Kidney (tissue), 22 donors: ENCODE measurements at places on chromosomes 16 and 17.

GRCh38 chr17:57783338-57783742 lies 38.2 kb upstream of the CCDC182 start:
- DNase-seq, result peak; percentile 89

GRCh38 chr17:1169221-1169928 lies 10.4 kb downstream of the ABR start:
- no peak for DNase-seq

DNA sequence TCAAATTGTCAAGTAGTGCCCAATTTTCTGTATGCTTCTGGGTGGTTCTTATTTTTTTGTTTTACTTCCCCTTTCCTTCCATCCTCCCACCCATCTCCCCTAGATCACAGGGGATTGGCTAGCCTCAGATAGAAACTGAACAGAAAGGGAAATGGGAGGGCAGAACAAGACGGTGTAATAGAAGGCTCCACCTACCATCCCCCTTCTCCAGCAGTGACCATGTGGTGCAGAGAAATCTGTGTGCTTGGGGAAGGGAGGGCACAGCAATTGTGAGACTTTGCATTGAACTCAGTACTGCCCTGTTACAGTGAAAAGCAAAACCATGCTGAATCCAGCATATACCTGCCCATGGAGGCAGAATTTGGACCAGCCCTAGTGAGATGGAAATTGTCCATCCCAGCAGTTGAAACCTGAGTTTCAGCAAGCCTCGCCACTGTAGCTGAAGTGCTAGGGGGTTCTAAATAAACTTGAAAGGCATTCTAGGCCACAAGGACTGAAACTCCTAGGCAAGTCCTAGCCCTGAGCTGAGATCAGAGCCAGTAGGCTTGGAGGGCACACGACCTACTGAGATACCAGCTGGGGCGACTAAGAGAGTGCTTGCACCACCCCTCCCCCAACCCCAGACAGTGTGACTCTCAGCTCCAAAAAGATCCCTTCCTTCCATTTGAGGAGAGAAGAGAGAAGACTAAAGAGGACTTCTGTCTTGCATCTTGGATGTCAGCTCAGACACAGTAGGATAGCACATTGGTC lies 5.2 kb downstream of the SLFN11 start:
- no peak for DNase-seq

- DNase-seq, result no peak
Measured at GRCh38 chr17:65092262-65092661, 35.7 kb upstream of the GNA13 start.

DNA sequence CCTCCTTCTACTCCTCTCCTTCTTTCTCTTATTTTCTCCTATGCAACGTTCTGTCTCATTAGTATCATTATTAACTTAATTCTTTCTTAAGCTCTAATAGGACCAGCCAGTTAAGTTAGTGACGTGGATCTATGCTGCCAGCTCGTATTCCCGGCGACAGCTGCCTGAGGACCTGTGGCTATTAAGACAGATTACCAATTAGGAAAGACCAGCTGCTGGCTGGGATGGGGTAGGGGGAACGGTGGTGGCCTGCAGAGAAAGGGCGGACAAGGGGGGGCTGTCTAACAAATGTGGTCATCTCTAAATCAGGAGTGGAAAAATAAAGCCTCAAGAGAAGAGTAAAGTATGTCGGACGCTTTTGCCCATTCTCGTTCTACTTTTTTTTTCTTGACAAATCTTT lies 770 bp upstream of the MYH3 start:
- DNase-seq, result no peak

GRCh38 chr16:1983544-1984346 lies at the start of gene GFER:
GFER (plus strand) TSS chr16:1984193; CDS start chr16:1984219, 26 bp downstream.
- peak; percentile 96 for DNase-seq

DNA sequence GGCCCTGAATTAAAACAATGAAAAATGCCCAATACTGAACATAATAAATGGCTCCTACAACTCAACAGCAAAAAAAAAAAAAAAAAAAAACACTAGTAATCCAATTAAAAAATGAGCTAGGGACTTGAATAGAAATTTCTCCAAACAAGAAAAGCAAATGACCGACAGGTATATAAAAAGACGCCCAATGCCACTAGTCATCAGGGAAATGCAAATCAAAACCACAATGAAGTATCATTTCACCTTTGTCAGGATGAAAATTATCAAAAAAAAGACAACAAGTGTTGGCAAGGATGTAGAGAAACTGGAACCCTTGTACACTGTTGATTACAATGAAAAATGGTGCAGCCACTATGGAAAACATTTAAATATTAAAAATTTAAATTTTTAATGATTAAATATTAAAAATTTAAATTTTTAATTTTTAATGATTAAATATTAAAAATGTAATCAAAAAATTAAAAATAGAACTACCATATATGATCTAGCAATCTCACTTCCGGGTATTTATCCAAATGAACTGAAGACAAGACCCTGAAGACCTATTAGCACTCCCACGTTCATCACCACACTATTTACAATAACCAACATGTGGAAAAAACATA lies 28.1 kb downstream of the BBS2 start:
- DNase-seq, result no peak

GRCh38 chr17:80447790-80448189 lies 28.6 kb downstream of the NPTX1 start:
- DNase-seq, result no peak

- no peak for DNase-seq
Measured at GRCh38 chr17:68095205-68095811, 59.8 kb downstream of the KPNA2 start.

DNA sequence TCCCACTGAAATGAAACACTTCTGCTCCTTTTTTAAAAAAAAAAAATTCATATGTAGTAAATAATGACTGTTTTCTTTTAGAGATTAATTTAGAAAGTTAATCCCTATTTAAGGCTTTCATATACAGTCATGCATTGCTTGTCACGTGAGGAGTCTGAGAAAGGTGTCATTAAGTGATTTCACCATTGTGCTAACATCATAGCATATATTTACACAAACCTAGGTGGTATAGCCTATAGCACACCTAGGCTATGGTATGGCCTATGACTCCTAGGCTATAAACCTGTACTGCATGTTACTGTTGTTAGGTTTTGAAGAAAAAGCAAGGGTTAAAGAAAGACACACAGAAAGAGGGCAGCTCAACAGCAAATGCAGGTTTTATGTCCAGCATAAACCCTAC lies 13.7 kb downstream of the PPY start:
- no peak for DNase-seq
